ENCODE measurements at places on chromosomes 3 and 15.

- no peak for DNase-seq
These were observed 47.4 kb downstream of the SCN5A start for GRCh38 chr3:38601956-38602550.

DNA sequence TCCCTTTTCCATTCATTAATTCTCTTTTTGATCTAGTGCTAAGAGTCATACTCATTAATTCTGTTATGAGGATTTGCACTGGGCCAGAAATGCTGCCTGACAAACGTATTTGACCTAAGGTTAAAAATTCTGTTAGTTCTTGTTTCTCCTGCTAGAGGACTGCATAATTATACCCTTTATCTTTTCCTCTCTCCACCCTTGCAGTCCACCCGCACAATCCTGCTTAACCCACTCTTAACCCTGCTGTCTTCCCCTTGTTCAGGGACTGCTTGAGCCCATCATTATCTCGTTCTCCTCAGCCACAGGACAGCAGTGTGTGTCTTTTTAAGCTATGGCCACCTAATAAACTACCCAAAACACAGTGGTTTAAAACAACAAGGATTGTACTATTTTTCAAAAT lies 31.1 kb upstream of the DYNC1LI1 start:
- DNase-seq: no peak

DNA sequence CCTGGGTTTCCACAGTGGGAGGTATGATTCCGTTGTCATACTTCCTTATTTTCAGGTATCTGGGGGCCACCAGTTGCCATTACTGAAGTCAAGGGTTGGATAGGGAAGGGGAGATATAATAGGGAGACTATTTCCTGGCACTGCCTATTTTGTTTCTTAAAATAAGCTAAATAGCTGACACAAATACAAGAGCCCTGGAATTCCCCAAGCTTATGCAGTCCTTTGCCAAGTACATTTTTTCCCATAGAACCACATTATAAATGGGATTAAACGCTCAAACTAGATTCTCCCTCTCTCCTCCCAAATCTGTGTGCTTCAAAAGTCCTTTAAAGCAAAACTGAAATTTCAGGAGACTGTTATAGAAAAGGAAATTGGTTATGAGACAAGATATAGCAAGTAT lies 68.7 kb downstream of the AP4E1 start:
- DNase-seq: no peak

DNA sequence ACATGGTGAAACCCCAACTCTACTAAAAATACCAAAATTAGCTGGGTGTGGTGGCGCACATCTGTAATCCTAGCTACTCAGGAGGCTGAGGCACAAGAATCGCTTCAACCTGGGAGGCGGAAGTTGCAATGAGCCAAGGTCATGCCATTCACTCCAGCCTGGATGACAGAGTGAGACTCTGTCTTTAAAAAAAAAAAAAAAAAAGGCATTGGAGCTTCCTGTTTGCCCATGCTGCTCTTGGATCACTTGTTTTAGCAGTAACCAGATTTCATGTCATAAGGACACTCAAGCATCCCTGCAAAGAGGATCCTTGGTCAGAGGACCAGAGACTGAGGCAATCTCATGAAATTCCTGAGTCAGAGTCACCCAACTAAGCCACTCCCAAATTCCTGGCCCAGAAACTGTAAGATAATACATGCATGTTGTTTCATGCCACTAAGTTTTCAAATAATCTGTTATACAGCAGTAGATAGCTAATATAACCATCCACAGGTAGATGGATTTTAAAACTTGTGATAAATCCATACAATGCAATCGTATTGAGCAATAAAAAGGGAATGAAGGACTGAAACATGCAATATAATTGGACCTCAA lies 82.0 kb upstream of the XXYLT1 start:
- DNase-seq: no peak

- DNase-seq: no peak
These were observed 557.6 kb downstream of the IGSF11 start for GRCh38 chr3:118476885-118477618.

- DNase-seq: no peak
These were observed 165.5 kb downstream of the FBLN2 start for GRCh38 chr3:13714251-13714916.
